ENCODE measurements at places on chromosomes 6 and 20.

DNA sequence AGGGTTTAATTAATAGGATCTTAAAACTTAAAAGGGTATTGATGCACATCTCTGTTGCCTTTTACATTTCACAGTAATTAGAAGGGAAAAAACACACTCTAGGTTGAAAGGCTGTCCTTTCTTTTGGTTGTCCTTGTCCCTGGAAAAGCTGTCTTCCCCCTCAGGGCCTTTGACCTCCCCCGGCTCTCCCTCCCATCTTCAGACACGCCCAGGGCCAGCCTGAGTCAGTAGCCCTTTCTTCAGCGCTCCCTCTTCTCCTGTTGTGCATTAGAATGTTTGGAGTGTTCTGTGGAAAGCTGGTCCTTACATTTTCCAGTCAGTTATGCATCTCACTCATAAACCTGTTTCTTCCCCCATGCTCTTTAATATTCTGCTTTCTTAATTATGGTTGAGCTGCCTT is 157.0 kb downstream of the MTHFD1L start:
- no peak for DNase-seq

DNA sequence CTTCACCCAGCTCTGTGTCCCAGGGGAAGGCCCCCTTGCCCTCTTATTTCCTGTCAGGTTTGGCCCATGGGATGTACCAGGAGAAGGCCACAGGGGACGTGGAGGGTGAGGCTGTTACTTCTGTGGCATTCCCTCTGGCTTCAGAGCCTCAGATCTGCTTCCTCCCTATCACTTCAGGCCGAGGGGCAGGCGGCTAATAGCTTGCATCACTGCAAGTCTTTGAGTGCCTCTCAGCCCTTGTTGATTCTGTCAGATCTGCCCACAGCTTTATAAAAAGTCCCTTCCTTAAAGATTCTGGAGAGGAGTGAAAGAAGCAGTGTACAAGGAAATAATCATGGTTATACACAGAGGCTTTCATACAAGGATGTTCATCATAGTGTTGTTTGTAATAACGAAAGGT is 86.9 kb downstream of the LRFN2 start:
- no peak for DNase-seq

GRCh38 chr20:47985092-47985850 is 200.0 kb upstream of the SULF2 start:
- no peak for DNase-seq

GRCh38 chr6:25388776-25389175 is 109.6 kb downstream of the CARMIL1 start:
- DNase-seq, result peak; percentile 83

DNA sequence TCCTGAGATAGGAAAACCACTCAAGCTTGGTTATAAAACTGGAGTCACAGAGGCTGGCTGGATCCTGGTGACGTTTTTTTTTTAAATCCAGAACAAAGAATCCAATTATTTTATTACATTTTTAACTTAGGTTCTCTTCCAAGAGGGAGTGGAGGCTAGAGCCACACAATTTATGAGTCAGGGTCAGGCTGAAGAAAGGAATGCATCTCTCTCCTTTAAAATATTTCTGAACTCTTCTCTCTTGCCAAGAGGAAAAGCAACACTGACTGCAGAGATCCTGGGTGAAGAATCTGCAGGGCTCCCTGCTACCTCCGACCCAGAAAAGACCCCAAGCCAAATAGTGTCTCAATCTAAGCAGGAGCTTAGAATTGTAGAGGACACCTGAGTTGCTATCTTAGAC is 88.5 kb upstream of the SSTR4 start:
- DNase-seq, result no peak

DNA sequence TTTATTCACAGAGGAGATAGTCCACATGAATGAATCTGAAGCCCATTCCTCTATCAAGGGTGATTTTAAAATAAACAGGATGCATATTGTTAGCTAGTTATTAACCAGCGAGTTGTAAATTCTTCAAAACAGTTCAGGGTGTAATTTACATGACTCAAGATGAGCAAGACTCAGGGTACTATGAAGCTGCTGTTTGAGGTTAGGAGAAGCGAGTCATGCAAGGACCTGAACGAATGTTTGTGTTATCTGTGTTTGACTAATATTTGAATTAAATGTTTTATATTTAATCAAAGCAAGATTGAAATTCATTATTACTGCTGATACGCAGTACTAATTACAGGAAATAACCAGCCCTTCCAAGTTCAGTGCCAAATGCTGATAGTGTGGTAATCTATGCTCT is 191.1 kb downstream of the SAMD5 start:
- DNase-seq, result no peak

- no peak for DNase-seq
These were observed 2.7 kb downstream of the ID1 start for GRCh38 chr20:31607640-31608250.

- no peak for DNase-seq
These were observed 430.7 kb upstream of the KHDRBS2 start for GRCh38 chr6:62716719-62717118.

- DNase-seq, result no peak
These were observed 211.0 kb downstream of the TSHZ2 start for GRCh38 chr20:53183181-53183580.

DNA sequence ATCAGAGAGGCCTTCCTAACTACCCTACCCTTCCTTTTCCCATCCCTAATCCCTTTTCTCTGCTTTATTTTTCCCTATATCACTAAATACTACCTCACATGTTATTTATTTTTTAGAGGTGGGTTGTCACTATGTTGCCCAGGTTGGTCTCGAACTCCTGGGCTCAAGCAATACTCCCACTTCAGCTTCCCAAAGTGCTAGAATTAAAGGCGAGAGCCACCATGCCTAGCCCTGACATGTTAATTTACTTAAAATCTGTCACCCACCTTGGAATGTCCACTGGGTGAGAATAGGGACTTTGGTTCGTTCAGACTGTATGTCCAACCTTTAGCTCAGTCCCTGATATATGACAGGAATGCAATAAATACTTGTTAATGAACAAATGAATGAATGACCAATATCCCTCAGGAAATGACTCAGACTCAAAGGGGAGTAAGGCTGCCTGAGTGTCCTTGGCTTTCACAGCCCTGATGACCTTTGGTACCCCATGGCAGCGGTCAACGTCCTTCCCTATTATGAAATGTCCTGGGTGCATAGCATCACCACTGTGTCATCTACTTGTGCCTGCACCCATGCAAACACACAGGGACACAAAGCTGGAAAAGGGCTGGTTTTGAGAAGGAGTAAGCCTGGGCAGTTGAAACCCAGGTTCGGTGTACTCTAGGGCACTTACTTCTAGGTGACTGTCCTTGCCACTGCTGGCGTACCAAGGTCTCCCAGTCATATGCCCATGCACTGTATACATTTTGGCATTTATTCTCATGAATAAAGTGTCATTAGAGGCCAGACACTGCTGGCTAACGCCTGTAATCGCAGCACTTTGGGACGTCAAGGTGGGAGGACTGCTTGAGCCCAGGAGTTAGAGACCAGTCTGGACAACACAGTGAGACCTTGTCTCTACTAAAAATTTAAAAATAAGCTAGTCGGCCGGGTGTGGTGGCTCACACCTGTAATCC is 26.5 kb downstream of the BCL2L1 start:
- DNase-seq, result no peak

- DNase-seq, result no peak
These were observed 1286.9 kb downstream of the EPHA7 start for GRCh38 chr6:92132457-92132856.

DNA sequence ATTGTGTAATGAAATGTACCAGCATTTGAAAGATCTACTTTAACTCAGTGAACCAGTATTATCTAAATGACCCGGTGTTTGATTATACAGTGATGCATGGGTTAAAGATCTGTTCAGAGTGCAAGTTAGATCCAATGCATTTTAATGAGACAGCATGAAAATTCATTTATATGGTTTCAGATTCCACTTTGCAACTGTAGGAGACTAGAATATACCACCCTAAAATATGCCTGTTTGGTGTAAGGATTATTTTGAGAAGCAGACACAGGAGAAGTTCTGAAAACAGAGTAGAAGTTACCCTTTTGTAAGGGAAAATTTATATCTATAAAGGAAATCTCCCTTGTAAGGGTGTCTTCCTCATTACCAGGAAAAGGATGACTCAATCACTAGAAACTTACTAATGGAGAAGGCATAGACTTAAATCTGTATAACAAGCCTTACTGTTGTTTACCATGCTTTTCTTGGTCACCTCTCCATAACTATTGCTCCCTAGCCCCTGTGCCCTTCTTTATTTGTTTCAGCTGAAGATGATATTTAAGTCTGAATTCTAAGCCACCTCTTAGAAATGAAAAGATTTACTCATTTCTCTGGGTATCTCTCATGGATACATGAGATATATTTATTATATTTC is 105.4 kb downstream of the NCOA3 start:
- DNase-seq, result no peak

DNA sequence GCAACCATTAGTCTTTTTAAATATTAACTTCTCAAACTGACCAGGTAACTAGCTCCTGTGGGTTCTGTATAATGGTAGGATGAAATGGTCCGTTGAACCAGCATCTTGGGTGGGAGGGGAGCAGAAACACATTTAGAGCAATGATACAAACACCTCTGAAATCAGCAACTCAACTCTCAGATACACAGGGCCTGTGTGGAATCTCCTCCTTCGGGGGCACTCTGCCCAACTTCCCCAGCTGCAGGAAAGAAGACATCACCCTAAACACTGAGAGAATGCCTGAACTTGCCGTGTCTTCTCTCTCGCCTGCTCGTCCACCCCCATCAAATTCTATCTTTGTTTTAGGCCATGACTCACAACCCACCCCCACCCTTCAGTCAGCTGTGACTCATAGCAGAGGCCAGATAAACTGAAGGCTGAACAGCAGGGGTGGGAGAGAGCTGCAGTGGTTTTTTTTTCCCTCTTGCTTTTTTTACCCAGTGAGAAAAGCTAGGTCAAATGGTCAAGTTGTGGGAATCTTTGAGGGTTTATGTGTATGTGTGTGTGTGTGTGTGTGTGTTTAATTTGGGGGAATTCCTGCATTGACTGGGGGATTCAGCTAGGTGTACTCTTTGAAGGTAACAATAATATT is 593.4 kb upstream of the JAG1 start:
- DNase-seq, result no peak

DNA sequence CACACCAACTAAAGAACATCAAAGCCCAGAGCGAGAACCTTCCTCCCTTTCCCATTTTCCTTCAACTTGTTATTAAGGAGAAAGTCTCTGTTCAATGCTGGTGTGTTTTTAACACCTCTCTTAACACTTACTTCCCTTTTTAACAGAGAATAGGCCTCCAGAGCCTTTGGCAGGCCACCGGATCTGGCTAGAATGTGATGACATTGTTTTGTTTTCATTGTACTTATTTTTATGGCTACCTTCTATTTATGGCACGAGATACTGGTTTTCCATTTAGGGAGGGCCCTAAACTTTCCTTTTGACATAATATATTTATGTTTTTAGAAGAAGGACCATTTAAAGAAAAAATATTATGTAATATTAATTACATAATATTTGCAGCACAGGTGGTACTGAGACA is 21.6 kb downstream of the TCF15 start:
- DNase-seq, result peak; percentile 42

DNA sequence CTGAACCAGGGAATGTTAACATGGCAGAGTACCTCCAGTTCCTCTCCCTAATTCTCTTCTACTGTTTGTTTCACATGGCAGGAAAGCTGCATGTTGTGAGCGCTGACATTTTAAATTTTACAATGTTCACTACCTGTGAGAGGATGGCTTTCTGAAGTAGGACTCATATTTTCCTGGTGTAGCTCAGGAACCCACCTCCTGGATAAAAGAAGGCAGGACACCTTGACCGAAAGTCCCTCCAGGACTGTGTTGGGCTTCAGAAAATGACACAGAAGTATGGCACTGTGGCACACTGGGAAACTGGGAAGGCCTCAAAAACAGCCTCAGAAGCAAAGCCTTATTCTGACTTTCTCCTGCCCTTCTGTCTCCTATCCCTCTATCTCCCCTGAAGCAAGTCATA is 33.3 kb downstream of the PTPRK start:
- DNase-seq, result no peak

- DNase-seq, result no peak
These were observed 7.2 kb upstream of the IL20RA start for GRCh38 chr6:137051790-137052472.

DNA sequence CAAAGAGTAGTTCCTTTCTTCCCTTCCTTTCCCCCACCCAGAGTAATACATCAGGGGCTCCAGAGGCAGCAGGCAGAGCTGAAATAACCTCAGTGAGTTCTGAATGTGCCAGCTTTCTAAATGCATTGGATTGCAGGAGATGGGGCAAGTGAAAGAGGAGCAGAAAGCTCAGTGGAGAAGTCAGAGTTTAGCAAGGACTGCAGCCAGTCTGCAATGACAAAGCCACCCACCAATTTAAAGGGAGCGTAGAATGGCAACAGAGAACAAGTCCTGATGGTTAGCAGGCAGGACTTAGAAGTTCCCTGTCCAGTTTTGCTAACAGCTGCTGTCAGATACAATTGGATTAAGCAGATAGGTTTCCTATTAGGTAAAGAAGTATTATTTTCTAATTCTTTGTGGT is 203.4 kb upstream of the RIN2 start:
- no peak for DNase-seq

DNA sequence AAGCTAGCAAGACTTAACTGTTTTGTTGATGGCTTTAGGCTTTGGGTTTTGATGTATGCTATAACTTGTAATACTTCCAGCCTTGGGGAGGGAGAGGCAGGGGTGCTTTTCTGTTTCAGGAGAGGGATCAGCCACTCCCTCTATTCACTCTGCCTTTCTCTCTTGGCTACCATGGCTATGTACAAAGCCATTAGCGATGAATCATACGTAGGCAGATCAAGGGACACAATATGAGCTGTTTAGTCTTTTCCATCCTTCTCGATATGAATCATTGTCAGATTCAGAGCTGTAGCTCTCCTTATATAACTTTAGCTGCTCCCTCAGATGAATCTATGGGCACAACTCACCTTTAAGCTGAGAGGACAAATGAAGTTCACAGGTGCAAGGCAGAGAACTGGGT is 230.6 kb downstream of the TSHZ2 start:
- no peak for DNase-seq

GRCh38 chr6:7479801-7480266 is 61.6 kb upstream of the DSP start:
- DNase-seq, result peak; percentile 97

DNA sequence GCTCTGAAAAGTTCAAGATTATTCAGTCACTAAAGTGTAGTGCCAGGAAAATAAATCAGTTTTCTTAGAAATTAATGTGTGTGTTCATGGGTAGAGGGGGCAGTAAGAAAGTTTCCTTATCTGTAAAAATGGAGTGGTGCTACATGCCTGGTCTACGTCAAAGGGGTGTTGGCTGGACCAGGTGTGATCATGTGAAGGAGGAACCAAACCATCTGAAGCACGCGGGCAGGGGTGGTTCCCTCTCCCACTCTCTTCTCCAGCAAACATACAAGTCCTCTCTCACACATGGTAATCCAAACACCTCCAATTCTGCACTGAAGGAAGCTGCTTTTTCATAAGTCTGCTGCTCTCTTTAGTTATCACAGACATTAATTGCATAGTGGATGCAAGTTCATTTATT is 63.1 kb downstream of the CLIC5 start:
- DNase-seq, result no peak

- DNase-seq, result no peak
These were observed 169.9 kb downstream of the BCAS1 start for GRCh38 chr20:53900380-53900999.
